ENCODE measurements at places on chromosomes 13 and 19. TPM values are rescaled to one million over a fixed set of nuclear protein-coding genes. Genes with fewer than 3 reads are reported as not detected.

Gene KANK3
- 1.6 TPM for total RNA-seq

Gene CNFN
- 1.2 TPM for total RNA-seq

Gene RFPL4A
- total RNA-seq, result not detected

Gene RASGRP4
- not detected for total RNA-seq

Gene CNN1
- total RNA-seq, result not detected

Gene ASF1B
- 15.9 TPM for total RNA-seq

Gene NR2F6
- 46.6 TPM for total RNA-seq

Gene TEX29
- total RNA-seq, result not detected

Gene ZNF100
- 1.8 TPM for total RNA-seq

Gene IGFL3
- total RNA-seq, result not detected

Gene TFPT
- total RNA-seq, result 10.2 TPM

Gene SOX1
- total RNA-seq, result not detected

Gene CLEC17A
- not detected for total RNA-seq

Gene MAG
- total RNA-seq, result not detected

All from NCI-H460 (cell line).